ENCODE measurements at places on chromosomes 5 and 9. TPM values are rescaled to one million over a fixed set of nuclear protein-coding genes. Genes with fewer than 3 reads are reported as not detected.
A peak's percentile ranks its signal among the peaks of the same experiment; 100 is the strongest.

GRCh38 chr9:115226152-115226551 lies 108.2 kb upstream of the TNC start:
- H3K27me3 ChIP-seq = no peaks in the 10 kb centered on the region
- no peaks in the 10 kb centered on the region for H3K36me3 ChIP-seq

DNA sequence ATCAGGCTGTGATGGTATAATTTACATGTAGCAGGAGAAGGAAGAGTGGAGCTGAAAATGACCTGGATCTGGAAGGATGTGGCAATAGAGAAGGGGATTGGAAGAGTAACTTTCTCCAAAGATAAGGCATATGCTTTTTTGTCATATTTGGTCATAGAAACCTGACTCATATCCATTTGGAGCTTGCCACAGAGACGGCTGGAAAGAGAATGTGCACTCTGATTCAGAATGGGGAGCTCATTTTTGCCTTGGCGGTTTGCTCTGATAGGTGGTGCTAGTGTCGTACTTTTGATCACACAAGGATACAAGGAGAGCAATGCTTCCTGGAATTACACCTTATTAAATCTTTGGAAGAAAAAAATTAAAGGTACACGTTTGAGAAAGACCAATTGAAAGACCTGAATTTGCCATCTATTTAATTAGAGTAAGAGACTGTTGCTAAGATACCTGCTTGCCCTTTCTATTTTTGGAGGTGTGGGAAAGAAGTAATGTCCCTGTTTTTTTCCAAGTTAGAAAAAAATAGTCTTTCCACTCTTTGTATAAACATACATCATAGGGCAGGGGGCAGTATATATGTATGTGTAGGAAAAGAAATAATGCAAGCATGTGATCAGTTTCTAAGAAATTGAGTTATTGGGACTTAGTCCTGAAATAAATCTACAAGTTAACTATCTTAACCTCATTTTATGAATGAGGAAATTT lies 5.4 kb downstream of the LSM11 start:
- no peaks in the 10 kb centered on the region for H3K27me3 ChIP-seq
- DNase-seq = no peak
- H3K4me1 ChIP-seq = peaks cover 6% of the 10 kb centered on the region
- H3K27ac ChIP-seq = no peak overlapping the region
- H3K4me3 ChIP-seq = no peak overlapping the region

Gene GARIN3
- not detected for total RNA-seq

DNA sequence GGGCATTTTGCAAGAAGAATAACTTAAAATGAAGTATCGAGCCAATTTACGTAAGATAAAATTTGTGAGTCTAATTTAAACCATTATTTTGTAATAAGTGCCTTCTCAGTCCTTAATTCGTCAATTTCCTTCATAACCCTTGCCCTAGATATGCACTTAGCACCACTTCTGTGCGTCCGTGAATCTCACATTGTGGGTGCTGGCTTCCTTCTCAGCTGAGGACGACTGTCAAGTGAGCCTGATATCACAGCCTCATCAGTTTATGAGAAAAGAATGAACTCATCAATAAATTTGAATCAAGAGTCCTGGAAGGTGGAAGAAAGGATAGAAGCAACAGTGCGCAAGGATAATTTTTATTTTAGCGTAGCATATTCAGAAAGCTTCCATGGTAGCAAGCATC lies 64.5 kb downstream of the MARCHF11 start:
- no peaks in the 10 kb centered on the region for H3K27me3 ChIP-seq
- H3K4me3 ChIP-seq = no peak overlapping the region
- DNase-seq = no peak
- no peaks in the 10 kb centered on the region for H3K4me1 ChIP-seq
- no peaks in the 10 kb centered on the region for H3K36me3 ChIP-seq

GRCh38 chr5:141664733-141665461 lies 13.7 kb upstream of the FCHSD1 start:
- no peak overlapping the region for H3K27ac ChIP-seq
- no peak overlapping the region for H3K4me3 ChIP-seq
- DNase-seq = peak; percentile 41
- H3K4me1 ChIP-seq = 0 out of 2 replicates have a peak, but pooled peaks cover 3% of the 10 kb centered on the region
- H3K27me3 ChIP-seq = no peaks in the 10 kb centered on the region

DNA sequence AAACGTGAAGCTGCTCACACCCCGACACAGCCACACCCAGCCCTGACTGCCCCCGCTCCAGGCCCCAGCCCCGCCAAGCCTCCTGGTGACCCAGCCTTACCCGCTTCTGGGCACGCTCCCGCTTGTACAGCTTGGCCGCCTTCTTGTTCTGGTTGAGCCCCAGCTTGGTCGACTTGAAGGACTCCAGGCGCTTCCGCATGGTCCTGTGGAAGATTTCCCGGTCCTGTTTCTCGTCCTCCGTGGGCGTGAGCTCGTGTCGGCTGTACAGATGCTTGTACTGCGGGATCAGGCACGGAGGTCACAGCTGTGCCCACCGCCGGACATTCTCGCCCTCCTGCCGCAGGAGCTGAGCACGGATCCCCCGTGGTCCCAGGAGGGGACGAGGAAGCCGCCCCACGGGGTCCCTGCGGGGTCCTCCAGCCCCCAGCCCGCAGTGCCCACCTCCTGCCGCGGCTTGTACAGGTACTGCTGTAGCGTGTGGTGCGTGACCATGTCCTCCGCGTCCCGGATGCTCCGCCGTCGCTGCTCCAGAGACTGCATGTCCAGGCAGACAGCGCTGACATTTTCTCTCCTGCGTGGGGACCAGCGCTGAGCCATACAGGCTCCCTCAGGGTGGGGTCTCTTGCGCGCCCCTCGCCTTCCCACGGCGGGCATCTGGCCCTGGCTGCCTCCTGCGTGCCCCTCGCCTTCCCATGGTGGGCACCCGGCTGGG lies 33.3 kb downstream of the EXOC3 start:
- H3K4me3 ChIP-seq = no peak overlapping the region
- H3K4me1 ChIP-seq = peaks cover 11% of the 10 kb centered on the region
- H3K27ac ChIP-seq = no peak overlapping the region
- DNase-seq = no peak
- no peaks in the 10 kb centered on the region for H3K27me3 ChIP-seq
